ENCODE measurements at places on chromosomes 16 and 17. TPM values are rescaled to one million over a fixed set of nuclear protein-coding genes. Genes with fewer than 3 reads are reported as not detected.

Gene USP7
- 97.9 TPM for polyA plus RNA-seq

DNA sequence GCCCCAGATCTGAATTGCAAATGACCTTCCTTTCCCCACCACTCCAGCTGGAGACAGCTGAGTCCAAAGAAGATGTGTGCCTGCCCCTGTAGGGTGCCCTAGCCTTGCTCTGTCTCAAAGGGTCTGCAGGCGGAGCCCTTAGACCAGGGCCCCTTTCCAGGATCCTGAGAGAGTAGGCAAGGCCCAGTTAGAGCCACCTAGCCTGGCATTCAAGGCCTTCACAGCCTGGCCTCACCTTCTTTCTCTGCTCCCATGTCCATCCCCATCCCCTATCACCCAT, 66.6 kb upstream of the LHX1 start:
- DNase-seq, result peak; percentile 19

- no peak for DNase-seq
These were observed 458.6 kb upstream of the GOT2 start for GRCh38 chr16:59192551-59193199.

- no peak for DNase-seq
These were observed 6.0 kb upstream of the MAPT start for GRCh38 chr17:45888392-45888791.

All from right lung (tissue), 10 donors.